ENCODE measurements at places on chromosomes 4 and X.

DNA sequence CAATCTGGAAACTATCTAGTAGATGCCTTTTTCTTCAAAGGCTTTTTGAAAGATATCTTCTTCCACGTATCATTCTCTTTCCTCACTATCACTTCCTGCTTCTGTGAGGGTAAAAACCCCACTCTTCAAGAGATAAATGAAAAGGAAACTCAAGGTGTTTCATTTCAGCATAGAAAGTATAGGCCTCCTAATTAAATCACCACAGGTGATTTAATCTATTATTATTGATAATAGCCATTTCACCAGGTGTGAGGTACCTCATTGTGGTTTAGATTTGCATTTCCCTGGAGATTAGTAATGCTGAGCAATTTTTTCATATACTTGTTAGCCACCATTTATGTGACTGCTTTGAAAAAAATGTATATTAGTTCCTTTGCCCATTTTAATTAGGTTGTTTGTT, 92.0 kb upstream of the EMCN start:
- no peak for DNase-seq

GRCh38 chr4:8144359-8144758, 14.3 kb downstream of the ABLIM2 start:
- DNase-seq, result no peak

- no peak for DNase-seq
Measured at GRCh38 chr4:20299515-20299914, 47.8 kb downstream of the SLIT2 start.

DNA sequence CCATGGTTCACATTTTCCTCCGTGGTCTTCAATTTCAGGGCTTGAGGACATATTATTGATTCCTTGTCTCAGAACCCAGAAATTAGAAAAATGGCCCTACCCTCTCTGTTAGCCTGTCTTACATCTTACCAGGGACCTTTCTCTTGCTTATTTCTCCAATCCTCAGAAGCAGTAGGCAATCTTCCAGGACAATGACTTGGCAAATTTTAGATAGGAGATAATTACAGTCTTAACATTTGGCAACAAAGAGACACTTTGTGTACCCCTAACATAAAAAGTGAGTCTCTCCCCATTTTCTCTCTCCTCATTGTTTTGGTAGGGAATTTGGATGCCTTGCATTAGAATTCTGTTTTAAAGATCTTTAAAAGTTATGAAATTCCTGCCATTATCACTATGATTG, 778.1 kb upstream of the SLIT2 start:
- no peak for DNase-seq

DNA sequence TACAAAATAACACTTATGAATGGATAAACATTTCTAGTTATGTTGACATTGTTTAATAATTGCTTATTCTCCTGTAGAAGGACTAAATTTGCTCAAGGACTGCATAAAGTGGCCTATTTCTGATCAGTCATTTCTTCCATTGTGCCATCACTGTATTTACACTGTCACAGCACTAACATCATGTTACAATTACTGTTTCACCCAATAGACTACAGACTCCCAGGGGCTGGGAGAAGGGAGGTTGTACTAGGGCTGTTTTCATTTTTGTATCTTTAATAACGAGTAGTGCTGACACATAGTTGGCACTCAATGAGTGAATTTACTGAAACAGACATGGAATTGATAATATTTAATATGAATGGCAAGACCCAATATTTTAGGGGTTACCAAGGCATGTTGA, 139.5 kb downstream of the SLC10A7 start:
- DNase-seq, result no peak

DNA sequence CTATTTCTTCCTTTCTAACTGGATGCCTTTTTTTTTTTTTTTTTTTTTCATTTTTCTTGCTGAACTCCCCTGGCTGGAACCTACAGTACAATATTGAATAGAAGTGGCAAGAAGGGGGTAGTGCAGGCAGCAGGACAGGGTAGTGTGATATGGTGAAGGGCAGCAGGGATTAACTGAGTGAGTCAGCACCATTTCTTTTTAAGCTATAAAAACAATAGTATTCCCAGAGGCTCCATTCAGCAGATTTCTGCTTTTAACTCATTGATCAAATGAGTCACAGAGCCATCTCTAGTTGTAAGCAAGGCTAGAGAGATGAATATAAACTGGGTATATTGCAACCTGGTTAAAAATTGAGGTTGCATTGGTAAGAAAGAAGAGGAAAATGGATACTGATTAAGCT, 53.6 kb upstream of the SETD7 start:
- DNase-seq, result peak; percentile 8

- no peak for DNase-seq
Measured at GRCh38 chr4:142194905-142195304, 558.5 kb downstream of the IL15 start.

GRCh38 chrX:150449313-150449712, 86.2 kb downstream of the MAMLD1 start:
- no peak for DNase-seq

- no peak for DNase-seq
Measured at GRCh38 chrX:40107291-40108161, 9.8 kb upstream of the BCOR start.

- DNase-seq, result no peak
Measured at GRCh38 chr4:53055716-53056403, 193.7 kb downstream of the RASL11B start.

DNA sequence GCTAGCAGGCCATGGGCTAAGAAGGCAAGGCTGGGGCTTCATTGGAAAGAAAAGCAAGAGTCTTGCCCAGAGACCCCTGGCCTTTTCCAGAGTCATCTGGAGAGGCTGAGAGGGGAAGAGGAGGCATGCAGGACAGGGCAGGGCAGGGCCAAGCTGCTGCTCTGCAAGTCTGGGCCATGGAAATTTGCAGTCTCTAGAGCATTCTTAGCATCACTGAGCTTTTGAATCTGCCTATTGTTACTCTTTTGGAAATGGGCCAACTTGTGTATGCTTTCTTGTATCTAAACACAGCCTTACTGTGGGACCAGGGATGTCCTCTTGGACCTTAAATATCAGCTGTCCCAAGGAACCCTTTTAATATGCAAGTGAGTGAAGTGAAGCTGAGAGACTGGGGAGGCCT, 560.5 kb downstream of the MID1IP1 start:
- DNase-seq, result no peak

GRCh38 chr4:103497692-103498091, 222.1 kb downstream of the TACR3 start:
- DNase-seq, result no peak

DNA sequence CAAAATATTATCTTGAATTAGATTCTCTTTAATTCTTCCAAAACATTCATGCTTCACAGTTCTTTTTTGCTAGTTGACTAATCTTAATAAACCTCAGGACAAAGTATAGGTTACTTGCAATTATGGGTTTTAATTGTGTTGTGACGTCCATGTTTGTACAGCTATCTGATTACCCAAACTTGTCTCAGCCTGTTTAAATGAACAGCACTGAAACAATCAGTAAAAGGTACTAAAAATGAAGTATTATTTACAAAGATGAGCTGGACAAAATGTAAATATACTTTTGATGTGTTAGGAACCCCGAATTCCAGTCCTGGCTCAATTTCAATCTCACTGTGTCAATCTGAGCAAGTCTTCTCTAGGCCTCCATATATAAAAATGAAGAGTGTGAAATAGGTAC, 57.4 kb upstream of the SLC6A14 start:
- no peak for DNase-seq

- no peak for DNase-seq
Measured at GRCh38 chr4:57104706-57105560, 5.3 kb downstream of the IGFBP7 start.

DNA sequence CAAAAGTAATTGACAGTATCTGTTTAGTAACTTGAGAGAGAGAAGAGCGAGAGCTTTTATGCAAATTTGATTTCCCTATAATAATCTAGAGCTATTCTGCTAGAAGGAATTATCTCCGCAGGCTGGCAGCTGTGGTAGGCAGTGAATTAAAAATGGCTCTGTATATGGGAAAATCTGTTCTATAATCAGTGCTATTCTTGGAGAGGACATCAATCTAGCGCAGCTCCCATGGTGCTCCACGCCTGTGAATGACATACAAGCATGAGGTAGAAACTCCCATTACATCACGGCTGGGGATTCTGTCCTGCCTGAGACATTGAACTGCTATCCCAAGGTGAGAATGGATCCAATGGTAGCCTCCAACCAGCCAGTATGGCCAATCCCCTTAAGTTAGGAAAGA, 179.0 kb downstream of the DHX15 start:
- no peak for DNase-seq

GRCh38 chr4:10728016-10728415, 43.4 kb upstream of the CLNK start:
- DNase-seq, result no peak

DNA sequence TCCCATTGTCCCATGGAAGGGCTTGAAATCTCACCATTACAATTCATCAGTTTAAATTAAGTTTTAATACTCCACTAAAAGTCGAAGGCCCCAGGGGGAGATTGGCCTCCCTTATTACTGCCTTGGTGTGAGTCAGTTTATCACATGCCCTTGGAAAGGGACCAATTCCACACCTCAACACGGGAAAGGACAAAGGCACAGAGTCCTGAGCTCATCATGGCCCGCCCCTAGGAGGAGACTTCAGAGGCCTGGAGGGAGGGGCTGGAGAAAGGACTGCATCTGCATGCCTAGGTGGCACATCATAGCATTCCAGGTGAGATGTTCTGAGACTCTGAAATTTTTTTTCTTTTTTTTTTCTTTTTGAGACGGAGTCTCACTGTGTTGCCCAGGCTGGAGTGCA, 2.8 kb upstream of the SEL1L3 start:
- DNase-seq, result no peak

- no peak for DNase-seq
Measured at GRCh38 chr4:101604976-101605375, 185.6 kb upstream of the BANK1 start.

- DNase-seq, result no peak
Measured at GRCh38 chrX:137363559-137363958, 202.4 kb upstream of the ZIC3 start.

GRCh38 chr4:189098932-189099696, 841.6 kb upstream of the FRG1 start:
- DNase-seq, result peak; percentile 92

GRCh38 chrX:42497356-42497755, 280.6 kb downstream of the PPP1R2C start:
- no peak for DNase-seq

- DNase-seq, result no peak
Measured at GRCh38 chrX:3940000-3940610, 226.7 kb upstream of the PRKX start.

- no peak for DNase-seq
Measured at GRCh38 chr4:153934688-153935017, 145.8 kb upstream of the SFRP2 start.

DNA sequence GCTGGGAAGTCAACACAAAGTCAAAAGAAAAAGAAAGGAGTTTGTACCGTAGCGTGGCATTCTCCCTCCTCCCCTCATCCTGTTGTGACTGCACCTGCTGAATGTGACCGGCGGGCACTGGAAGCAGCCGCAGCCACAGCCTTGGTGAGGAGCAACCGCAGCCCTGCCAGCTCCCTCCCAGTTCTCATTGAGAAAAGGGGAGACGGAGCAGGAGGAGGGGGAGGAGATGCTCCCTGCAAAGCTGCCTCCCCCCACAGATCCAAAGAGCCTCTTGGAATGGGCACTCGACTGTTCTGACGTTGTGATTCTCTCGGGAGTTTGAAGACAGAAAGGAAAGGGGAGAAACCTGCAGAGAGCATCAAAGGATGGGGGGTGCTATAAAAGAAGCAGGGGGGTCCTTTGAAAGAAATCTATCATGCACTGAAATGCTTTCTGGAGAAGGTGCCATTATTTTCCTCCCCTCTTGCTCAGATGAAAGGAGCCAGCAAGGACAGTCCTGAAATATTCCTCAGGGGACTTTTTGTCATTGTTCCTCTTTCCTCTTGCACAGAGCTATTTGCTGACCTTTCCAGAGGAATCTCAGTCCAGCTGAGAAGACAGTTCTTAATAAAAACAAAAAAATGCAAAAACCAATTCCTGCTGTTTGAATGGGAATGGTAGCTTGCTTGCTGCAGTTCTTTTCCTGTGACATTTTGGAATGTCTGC, 429.7 kb downstream of the MAPK10 start:
- no peak for DNase-seq

DNA sequence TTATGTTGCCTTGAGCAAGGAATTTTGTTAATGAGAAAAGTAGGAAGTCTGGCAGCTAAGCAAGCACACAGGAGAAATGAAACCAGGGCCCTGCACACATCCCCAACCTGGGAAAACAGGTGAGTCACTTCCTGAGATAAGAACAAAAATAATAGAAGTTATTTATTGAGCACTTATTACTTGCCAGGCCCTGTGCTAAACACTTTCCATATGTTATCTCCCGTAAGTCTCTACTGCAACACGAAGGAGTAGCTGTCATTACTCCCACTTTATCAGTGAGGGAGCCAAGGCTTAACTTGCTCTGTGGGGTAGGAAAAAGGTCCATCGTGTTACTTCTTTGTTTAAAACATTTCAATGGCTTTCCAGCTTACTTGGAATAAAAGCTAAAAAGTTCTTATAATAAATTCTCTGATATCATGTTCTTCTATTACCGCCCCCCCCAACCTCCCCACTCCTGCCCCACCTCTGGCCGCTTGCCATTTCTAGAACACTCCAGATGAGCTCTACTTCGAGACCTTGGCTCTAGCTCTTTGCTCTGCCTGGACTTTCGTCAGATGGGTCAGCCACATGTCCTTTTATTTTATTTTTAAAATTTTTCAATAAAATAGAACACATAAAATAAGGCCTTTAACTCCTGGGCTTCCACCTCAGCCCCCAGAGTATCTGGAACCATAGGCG, 36.3 kb upstream of the PLAC8 start:
- DNase-seq, result no peak

- no peak for DNase-seq
Measured at GRCh38 chrX:45889471-45889870, 655.8 kb downstream of the ZNF674 start.

- no peak for DNase-seq
Measured at GRCh38 chr4:4843635-4844291, 15.7 kb upstream of the MSX1 start.

- no peak for DNase-seq
Measured at GRCh38 chr4:108555701-108556100, 64.7 kb upstream of the RPL34 start.

- no peak for DNase-seq
Measured at GRCh38 chrX:101368800-101369199, 17.2 kb downstream of the BTK start.

DNA sequence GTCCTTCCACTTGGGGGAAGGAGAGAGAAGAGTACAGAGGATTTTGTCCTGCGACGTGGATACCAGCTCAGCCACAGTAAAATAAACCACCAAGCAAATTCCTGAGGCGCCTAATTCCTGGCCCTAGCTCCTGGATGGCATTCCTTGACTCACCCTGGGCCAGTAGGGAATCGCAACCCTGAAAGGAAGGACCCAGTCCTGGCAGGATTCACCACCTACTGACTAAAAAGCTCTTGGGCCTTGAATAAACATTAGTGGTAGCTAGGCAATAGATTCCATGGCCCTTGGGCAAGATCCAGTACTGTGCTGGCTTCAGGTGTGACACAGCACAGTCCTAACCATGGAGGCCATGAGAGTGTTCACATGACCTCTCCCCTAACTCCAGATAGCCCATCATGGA, 45.6 kb downstream of the GABRA3 start:
- DNase-seq, result no peak

GRCh38 chr4:85707611-85708010, 232.7 kb downstream of the ARHGAP24 start:
- DNase-seq, result no peak
